ENCODE measurements at places on chromosomes 6 and 20. TPM values are rescaled to one million over a fixed set of nuclear protein-coding genes. Genes with fewer than 3 reads are reported as not detected.
A peak's percentile ranks its signal among the peaks of the same experiment; 100 is the strongest.

GRCh38 chr6:42332916-42333315 is 115.3 kb upstream of the MRPS10 start:
- DNase-seq: no peak
- H3K4me1 ChIP-seq: peaks cover 6% of the 10 kb centered on the region
- no peaks in the 10 kb centered on the region for H3K36me3 ChIP-seq
- no peak overlapping the region for H3K4me3 ChIP-seq
- no peaks in the 10 kb centered on the region for H3K27me3 ChIP-seq

The C6orf132 gene
- 5.3 TPM for total RNA-seq

DNA sequence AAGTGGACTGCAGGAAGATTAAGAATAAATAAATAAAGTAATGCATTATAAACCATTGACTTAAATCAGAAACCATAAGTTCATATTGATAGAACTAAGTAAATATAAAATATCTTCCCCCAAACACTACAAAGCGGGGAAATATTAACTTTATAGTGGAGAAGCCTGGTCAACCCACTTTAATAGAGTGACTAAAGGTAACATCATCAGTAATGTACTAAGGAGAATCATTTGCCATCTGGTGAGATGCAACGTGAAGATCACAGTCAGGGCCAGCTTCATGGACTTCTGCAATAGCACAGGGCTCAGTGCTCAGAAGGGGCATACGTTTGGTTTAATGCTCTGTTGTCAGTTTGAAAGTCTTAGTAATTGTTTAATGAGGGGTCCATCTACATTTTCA is 58.8 kb upstream of the CD83 start:
- H3K4me1 ChIP-seq: peaks cover 3% of the 10 kb centered on the region
- no peaks in the 10 kb centered on the region for H3K27me3 ChIP-seq
- no peak overlapping the region for H3K27ac ChIP-seq
- no peaks in the 10 kb centered on the region for H3K36me3 ChIP-seq
- DNase-seq: no peak

The PAX1 gene
- total RNA-seq: not detected

The C6orf163 gene
- 1.6 TPM for total RNA-seq

The THEMIS gene
- 0.07 TPM for total RNA-seq

The HLA-DMB gene
- total RNA-seq: 0.11 TPM

DNA sequence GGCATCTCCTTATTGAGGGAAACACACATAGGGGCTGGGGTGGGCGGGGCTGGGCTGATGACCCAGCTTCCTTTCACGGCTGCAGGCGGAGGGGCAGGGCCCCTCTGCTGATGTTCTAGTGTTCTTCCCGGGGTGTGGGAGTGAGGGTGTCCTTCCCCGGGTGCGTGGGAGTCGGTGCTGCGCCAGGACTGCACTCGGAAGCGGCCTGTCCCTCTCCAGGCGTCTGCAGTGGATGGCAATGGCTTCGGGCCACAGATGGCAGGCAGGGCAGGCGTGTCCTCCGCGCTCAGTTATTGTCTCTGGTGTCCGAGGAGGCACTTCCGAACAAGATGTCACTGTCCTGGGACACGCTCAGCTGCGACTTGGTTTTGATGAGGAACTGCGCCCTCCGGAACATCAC is 19.2 kb downstream of the KCNG1 start:
- H3K4me3 ChIP-seq: no peak overlapping the region
- H3K36me3 ChIP-seq: peaks cover 15% of the 10 kb centered on the region
- no peaks in the 10 kb centered on the region for H3K4me1 ChIP-seq

The RNF144B gene
- total RNA-seq: 7.2 TPM

DNA sequence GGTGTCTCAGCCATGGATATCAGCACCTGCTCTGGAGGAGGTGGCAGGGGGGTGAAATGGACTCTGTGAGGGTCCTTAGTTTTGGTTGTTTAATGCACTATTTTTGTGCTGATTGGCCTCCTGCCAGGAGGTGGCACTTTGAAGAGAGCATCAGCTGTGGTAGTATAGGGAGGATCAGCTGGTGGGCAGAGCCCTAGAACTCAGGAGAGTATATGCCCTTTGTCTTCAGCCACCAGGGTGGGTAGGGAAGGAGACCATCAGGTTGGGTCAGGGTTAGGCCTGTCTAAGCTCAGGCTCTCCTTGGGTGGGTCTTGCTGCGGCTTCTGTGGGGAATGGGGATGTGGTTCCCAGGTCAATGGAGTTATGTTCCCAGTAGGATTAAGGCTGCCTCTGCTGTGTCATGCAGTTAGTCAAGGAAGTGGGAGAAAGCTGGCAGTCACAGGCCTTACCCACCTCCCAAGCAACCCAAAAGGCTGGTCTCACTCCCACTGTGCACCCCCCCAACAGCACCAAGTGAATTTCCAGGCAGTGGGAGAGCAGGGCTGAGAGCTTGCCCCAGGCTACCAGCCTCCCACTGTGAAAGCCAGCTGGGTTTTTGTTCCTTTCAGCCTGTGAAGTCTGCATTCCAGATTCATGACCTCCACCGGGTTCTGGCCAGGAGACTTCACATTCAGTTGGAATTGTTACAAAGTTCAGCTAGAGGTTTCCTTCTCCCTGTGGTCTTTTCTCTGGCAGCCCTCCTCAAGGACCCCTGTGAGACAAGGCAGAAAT is 5.7 kb upstream of the OSTM1 start:
- H3K36me3 ChIP-seq: no peaks in the 10 kb centered on the region
- H3K4me1 ChIP-seq: peaks cover 7% of the 10 kb centered on the region
- no peak overlapping the region for H3K27ac ChIP-seq
- H3K27me3 ChIP-seq: no peaks in the 10 kb centered on the region
- no peak overlapping the region for H3K4me3 ChIP-seq

DNA sequence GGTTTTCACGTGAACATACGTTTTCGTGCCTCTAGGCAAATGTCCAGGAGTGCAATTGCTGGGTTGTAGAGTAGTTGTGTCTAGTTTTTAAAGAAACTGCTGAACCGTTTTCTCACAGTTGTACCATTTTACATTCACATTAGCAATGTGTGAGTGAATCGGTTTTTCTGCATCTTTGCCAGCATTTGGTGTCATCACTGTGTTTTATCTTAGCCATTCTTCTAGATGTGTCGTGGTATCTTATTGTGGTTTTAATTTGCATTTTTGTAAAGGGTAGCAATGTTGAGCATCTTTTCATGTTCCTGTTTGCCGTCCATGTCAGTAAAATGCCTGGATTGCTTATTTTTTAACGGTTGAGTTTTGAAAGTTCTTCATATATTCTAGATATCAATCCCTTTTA is 10.2 kb downstream of the DOK5 start:
- no peak overlapping the region for H3K27ac ChIP-seq
- H3K36me3 ChIP-seq: no peaks in the 10 kb centered on the region
- no peaks in the 10 kb centered on the region for H3K4me1 ChIP-seq
- DNase-seq: no peak
- no peaks in the 10 kb centered on the region for H3K27me3 ChIP-seq

DNA sequence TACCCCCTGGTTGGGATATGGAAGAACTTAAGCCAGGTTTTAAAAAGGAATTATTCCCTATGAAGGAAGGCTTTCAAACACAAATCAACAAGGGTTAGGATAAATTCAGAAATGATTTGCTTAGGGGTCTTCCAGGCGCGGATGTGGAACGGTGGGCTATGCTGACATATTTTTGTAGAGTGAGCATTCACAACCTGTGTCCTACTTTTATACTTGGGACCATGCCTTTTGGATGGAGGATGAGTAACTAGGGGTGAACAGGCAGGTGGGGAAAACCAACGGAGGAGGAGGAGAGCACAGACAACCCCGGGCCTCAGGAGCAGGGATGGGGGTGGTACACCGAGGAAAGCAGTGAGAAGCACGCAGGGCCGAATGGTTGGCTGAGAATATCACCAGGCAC is 5.9 kb downstream of the MYLK4 start:
- no peaks in the 10 kb centered on the region for H3K36me3 ChIP-seq
- H3K27me3 ChIP-seq: peaks cover 3% of the 10 kb centered on the region
- peaks cover 4% of the 10 kb centered on the region for H3K4me1 ChIP-seq

DNA sequence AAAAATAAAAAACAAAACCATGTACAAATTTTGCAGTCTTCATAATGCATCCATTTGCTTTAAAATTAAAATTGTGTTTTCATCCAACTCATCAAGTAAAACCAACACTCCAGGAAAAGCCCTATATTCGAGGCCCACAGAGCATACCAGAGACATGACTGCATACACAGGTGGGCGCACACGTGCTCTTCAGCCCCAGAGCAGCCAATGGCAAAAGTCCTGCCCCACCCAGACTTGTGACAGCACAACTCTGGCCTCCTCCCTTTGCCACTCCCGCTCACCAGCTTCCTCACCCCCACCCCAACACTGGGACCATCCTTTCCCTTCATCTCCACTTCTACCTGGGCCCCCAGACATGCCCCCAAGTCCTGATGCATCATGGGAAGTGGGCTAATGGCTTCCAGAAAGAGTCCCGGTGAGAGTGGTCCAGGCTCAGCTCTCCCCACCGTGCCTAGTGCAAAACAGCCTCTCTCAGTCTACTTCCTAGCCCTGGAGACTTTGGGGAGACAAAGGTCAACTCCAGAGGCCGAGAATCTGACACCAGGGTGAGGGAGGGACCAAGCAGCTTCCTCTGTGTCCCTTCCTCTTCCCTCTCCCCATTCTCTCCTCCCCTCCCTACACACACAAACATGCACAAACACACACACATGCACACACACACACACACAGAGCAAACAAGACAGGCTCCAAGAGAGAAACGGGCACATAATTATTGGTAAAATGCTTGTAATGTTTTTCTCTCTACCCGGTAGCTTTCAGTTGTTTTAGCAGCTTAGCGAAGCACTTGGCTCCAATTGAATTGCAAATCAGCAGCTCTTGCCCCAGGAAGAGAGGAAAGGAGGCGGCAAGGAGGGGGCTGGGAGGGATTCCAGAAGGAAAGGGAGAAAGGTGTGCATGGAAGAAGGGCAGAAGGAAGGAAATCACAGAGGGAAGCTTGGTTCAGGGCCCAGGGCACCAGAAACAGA is 14.3 kb downstream of the GRM4 start:
- no peak overlapping the region for H3K27ac ChIP-seq
- no peak overlapping the region for H3K4me3 ChIP-seq
- no peaks in the 10 kb centered on the region for H3K36me3 ChIP-seq
- no peaks in the 10 kb centered on the region for H3K4me1 ChIP-seq
- no peak for DNase-seq

The LY6G6D gene
- not detected for total RNA-seq

The RNF182 gene
- 8.3 TPM for total RNA-seq

GRCh38 chr20:19423097-19423899 is 210.9 kb downstream of the SLC24A3 start:
- no peaks in the 10 kb centered on the region for H3K4me1 ChIP-seq
- H3K4me3 ChIP-seq: no peak overlapping the region
- no peaks in the 10 kb centered on the region for H3K36me3 ChIP-seq
- no peaks in the 10 kb centered on the region for H3K27me3 ChIP-seq
- no peak overlapping the region for H3K27ac ChIP-seq
- no peak for DNase-seq

The RSPH9 gene
- total RNA-seq: 0.55 TPM

DNA sequence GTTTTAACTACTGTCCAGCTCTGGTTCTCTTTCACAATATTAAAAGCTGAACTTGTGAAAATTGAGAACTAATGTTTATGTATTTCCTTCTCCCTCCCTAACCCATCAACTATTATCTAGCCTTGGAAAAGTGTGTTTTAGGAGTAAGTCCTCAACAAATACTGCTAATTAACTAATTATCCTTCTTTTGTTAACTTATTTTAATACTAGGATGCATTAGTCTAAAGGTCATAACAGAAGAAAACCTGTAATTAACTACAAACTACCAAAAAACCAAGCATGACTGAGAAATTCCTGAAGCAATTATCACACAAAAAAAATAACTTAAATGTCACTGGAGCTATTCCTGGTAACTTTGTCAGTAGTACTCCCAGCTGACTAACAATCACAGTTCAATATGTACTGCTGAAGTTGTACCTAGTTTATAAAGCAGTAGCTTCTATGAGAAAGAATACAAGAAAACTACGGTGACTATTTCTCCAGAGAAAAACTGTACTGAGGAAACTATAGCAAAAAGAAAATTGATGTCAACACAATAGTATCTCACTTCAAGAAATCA is 301.9 kb downstream of the LAMA2 start:
- H3K4me3 ChIP-seq: no peak overlapping the region
- no peaks in the 10 kb centered on the region for H3K27me3 ChIP-seq
- peak overlapping the region; percentile 81 for H3K27ac ChIP-seq
- H3K4me1 ChIP-seq: peaks cover 28% of the 10 kb centered on the region

DNA sequence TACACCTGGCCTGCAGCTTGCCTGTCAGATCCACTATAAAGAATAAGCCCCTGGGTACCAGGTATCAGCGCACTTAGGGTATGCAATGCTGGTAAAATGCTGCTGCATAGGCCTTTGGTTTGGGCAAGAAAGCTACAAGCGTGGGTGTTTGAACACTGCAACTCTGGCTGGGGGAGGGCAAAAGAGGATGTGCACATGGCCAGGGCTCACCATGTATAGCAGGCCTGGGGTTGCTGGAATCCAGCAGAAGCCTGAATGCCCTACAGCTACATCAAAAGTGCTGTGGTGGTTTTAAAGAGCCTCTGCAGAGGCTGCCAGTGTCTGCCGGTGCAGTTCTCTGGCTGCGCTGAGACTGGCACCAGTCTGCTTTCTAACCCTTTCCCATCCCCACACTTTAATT is 51.7 kb downstream of the UQCC1 start:
- peaks cover 15% of the 10 kb centered on the region for H3K36me3 ChIP-seq
- no peak for DNase-seq
- H3K27me3 ChIP-seq: no peaks in the 10 kb centered on the region
- peaks cover 10% of the 10 kb centered on the region for H3K4me1 ChIP-seq
- H3K4me3 ChIP-seq: no peak overlapping the region

The KCNK5 gene
- 0.14 TPM for total RNA-seq

DNA sequence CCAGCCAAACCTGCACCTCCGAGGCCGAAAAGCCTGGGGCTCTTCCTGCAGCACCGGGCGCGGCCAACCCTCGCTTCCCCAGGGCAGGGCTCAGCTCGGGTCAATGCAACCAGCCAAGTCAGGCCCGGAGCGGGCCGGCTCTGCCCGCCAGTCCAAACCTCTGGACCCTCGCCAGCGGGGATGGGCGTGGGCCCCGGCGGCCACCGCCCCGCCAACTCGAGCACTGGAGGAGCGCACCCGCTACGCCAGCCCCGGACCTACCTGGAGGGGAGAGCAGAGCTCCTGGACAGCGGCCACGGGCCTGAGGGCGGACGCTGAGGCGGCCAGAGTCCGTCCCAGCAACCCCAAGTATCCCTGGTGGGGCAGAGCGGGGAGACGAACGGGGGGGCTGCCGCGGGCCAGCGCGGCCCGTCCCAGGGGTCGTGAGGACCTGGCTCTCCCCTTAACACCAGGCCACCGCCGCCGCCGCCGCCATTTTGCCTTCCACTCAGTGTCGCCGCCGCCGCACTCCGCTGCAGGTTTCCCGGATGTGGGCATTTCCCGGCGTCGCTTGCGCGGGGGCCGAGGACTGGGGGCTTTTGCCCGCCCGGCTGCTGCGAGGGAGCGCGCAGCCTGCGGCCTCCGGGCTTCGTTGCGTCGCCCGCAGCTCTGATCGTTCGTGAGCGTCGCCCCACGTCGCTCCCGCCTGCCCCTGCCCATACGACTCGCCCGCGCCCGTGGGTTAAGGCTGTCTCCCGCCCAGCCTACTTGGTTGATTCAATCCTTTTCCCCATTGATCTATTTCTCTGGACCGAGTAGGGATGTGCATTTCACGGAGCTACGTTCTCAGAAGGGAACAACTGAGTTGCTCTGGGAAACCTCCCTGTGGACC is at the start of gene LATS1:
Gene LATS1, minus strand, starts transcription at position 514 of the 871 bp plus-strand sequence. CDS start 15,975 bp downstream, outside the sequence.
- H3K36me3 ChIP-seq: no peaks in the 10 kb centered on the region
- H3K27me3 ChIP-seq: no peaks in the 10 kb centered on the region
- H3K4me1 ChIP-seq: peaks cover 8% of the 10 kb centered on the region
- DNase-seq: peak; percentile 70
- H3K4me3 ChIP-seq: peak within 1 kb of the TSS; percentile 81
- H3K27ac ChIP-seq: peak within 1 kb of the TSS; percentile 95

- H3K4me3 ChIP-seq: no peak overlapping the region
- H3K36me3 ChIP-seq: no peaks in the 10 kb centered on the region
- H3K4me1 ChIP-seq: peaks cover 8% of the 10 kb centered on the region
- no peak for DNase-seq
- H3K27me3 ChIP-seq: no peaks in the 10 kb centered on the region
- peak overlapping the region; percentile 79 for H3K27ac ChIP-seq
Observed at GRCh38 chr6:145670311-145670710, 65.0 kb downstream of the EPM2A start.
